ENCODE measurements at places on chromosomes 2 and 18. TPM values are rescaled to one million over a fixed set of nuclear protein-coding genes. Genes with fewer than 3 reads are reported as not detected.

The CYP27C1 gene
- total RNA-seq = 0.26 TPM

The FBXO41 gene
- 8.5 TPM for total RNA-seq

The MAPK4 gene
- total RNA-seq = 13.5 TPM

The CNRIP1 gene
- total RNA-seq = 21.6 TPM

The G6PC2 gene
- not detected for total RNA-seq

The XIRP2 gene
- total RNA-seq = 0.06 TPM

The RDH14 gene
- total RNA-seq = 25.8 TPM

The MEIS1 gene
- total RNA-seq = 61.8 TPM

The WNT6 gene
- 1.5 TPM for total RNA-seq

The NT5C1B gene
- total RNA-seq = not detected

The PJVK gene
- 3.1 TPM for total RNA-seq

The LOXL3 gene
- 15.9 TPM for total RNA-seq

The TMEM247 gene
- total RNA-seq = not detected

The AQP12B gene
- total RNA-seq = not detected

The TNS1 gene
- 469 TPM for total RNA-seq

DNA sequence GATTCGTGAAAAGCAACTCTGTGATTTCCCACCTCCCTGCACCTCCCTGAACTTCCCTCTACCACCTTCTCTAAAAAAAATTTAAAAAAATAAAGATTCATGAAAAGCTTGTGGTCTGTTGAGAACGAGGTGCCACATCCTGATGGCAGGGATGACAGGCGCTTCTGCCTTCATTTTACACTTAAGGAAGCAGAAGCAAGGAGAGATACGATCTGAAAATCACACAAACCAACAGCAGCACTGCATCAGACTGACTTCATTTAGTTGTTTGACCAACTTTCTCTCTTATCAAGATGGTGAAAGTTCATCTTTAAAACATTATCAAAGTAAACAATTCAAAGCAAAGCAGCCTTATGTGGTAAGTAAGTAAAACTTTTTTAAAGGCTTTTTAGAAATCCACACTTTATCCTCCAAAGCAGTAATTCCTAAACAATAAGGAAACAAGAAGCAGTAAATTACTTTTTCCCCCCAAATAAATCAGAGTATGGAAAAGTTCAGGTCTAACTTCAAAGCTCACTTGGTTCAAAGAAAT lies 15.5 kb downstream of the WDFY1 start:
- DNase-seq = no peak

- peak; percentile 38 for DNase-seq
Measured at GRCh38 chr2:41791523-41791922, 256.3 kb upstream of the PKDCC start.

- DNase-seq = no peak
Measured at GRCh38 chr2:10863837-10864236, 47.9 kb upstream of the KCNF1 start.

DNA sequence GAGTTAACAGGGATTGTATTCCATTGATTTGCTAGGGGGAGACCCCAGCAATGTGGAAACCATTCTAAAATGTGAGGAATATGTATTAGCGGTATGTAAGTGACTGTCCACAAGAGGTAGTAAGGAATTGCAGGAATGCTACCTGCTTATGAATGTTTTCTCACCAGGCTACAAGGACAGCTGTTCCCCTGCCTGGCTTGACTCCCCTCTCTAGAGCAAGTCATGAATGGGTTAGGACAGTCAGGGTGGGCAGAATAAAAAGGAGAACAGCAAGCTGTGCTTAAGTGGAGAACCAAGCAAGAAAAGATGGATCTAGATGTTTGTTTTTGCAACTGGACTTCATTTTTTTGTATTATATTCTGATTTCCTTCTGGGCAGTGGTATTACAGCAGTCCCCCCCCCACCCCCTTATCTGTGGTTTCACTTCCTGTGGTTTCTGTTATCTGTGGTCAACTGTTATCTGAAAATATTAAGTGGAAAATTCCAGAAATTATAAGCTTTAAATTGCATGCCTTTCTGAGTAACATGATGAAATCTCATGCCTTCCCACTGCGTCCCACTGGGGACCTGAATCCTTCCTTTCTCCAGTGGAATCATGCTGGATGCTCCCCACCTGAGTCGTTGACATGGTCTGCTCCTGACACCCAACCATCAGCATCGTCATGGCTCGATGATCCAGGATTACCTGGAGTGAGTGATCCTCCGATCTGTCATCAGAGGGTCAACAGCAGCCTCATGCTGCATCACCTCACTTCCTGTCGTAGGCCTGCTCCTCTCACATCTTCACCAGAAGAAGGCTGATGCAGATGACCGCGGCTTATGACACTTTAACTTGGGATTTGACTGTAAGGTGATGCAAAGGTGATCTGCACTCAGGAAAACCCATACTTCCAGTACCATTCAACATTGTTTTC lies 52.2 kb downstream of the VAPA start:
- no peak for DNase-seq

DNA sequence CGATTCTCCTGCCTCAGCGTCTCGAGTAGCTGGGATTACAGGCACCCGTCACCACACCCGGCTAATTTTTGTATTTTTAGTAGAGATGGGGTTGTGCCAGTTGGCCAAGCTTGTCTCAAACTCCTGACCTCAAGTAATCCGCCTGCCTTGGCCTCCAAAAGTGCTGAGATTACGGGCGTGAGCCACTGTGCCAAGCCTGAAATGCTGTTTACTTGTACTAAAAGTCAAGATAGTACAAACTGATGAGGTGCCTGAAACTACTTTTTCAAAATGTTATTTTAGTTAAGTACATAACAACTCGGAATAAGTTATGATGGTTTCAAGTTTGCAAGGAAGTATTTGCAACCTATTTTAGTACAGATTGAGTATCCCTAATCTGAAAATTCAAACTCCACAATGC lies 85.7 kb downstream of the CEP192 start:
- DNase-seq = no peak

DNA sequence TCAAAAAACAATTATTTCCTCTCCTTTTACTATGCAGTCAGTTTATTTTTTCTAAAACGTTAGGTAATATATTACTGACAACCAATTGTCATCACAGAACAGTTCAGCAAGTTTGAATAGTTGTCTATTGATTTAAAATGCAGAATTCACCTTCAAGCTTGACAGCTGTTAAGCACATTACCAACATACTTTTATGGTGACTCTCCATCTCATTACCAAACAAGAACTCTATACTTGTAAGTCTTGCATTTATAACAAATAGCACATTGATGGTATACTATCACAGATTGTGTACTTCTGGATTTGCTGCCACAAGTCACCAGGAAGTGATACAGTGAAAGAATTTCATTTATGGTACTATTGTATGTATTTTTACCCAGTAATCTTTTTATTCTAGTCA lies 99.4 kb upstream of the PPP1CB start:
- no peak for DNase-seq

DNA sequence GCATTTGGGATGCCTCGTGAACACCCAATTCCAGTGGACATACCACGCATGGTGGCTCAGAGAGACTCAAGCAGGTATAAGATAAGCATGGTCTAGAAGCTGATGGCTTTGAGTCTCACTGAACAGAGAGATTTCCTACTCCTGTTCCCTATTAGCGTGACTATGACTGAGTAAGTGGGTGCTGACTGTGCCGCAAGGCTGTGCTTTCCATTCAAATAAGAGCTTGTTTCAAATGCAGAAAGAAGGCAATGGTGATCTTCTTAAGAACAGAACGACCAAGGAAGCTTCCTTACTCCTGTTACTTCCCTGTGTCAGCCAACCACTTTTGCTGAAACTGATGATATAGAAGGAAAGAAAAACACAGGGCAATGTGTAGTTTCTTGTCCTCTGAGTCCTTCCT lies 63.5 kb upstream of the IGFBP2 start:
- no peak for DNase-seq

GRCh38 chr2:176128172-176128981 lies 1.1 kb upstream of the HOXD8 start:
- no peak for DNase-seq

GRCh38 chr18:10036479-10036878 lies 122.7 kb downstream of the VAPA start:
- DNase-seq = no peak

GRCh38 chr2:145258903-145259579 lies 739.1 kb upstream of the ZEB2 start:
- no peak for DNase-seq

- DNase-seq = peak; percentile 59
Measured at GRCh38 chr2:75516378-75517360, 44.1 kb downstream of the EVA1A start.

GRCh38 chr2:27993402-27993787 lies 102.9 kb downstream of the BABAM2 start:
- no peak for DNase-seq

DNA sequence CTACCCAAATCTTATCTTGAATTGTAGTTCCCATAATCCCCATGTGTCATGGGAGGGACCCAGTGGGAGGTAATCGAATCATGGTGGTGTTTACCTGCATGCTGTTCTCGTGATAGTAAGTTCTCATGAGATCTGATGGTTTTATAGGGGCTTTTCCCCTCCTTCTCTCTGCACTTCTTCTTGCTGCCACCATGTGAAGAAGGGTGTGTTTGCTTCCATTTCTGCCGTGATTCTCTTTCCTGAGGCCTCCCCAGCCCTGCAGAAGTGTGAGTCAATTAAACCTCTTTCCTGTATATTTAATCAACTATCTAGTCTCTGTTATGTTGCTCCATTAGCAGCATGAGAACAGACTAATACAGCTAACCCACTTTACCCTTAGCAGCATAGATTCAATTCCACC lies 37.6 kb downstream of the CDC42EP3 start:
- no peak for DNase-seq

DNA sequence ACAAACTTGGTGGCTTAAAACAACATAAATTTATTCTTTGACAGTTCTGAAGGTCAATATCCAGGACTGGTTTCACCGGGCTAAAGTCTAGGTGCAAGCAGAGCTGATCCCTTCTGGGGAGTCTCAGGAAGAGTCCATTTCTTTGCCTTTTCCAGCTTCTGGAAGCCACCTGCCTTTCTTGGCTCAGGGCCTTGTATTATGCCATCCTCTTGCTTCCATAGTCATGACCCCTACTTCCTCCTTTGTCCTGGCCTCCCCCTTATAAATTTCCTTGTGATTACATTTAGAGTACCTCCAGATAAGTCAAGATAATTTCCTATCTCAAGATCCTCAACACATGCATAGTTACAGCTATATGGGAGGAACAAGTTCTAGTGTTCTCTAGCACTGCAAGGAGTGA lies 1089.5 kb downstream of the LRP1B start:
- no peak for DNase-seq

DNA sequence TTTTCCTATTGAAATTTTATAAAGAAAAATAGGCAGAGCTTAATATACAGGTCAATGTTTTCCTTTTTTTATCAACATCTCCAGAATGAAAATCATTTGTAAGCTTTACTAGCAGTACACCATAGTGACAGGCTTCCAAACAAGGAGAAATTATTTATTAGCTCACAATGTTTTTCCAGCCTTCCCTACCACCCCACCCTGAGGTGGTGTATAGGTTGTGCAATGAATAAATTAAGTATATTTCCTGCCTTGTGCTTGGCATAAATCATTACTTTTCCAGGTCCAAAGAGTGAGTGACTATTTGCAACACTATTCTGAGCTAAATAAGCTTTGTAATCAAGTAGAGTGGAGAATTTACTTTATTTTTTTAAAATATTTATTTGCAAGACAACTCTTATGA lies 876.2 kb upstream of the POU3F3 start:
- DNase-seq = no peak

GRCh38 chr2:42970151-42970550 lies 177.8 kb upstream of the HAAO start:
- DNase-seq = no peak

GRCh38 chr2:46813020-46813415 lies 102.6 kb downstream of the MCFD2 start:
- DNase-seq = no peak

GRCh38 chr2:127226520-127227263 lies 6.6 kb upstream of the CYP27C1 start:
- DNase-seq = peak; percentile 61

DNA sequence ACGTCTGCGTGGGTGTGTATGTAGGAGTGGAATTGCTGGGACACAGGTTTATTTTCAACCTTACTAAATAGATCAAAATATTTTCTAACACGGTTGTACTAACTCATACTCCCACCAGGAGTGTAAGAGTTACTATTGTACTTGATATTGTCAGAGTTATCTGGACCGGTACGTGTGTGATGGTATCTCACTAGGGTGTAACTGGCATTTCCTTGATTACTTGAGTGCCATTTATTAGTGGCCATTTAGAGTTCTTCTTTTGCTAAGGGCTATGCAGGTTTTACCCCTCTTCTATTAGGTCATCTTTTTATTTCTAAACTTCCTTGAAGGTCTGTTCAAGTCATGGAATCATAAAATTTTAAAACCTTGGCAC lies 33.5 kb downstream of the CENPO start:
- DNase-seq = no peak
